Right renal pelvis (tissue), 4 donors: ENCODE measurements at places on chromosomes 1 and 21.
A peak's percentile ranks its signal among the peaks of the same experiment; 100 is the strongest.

GRCh38 chr21:45420061-45421041, 15.4 kb downstream of the COL18A1 start:
- DNase-seq = peak; percentile 67

DNA sequence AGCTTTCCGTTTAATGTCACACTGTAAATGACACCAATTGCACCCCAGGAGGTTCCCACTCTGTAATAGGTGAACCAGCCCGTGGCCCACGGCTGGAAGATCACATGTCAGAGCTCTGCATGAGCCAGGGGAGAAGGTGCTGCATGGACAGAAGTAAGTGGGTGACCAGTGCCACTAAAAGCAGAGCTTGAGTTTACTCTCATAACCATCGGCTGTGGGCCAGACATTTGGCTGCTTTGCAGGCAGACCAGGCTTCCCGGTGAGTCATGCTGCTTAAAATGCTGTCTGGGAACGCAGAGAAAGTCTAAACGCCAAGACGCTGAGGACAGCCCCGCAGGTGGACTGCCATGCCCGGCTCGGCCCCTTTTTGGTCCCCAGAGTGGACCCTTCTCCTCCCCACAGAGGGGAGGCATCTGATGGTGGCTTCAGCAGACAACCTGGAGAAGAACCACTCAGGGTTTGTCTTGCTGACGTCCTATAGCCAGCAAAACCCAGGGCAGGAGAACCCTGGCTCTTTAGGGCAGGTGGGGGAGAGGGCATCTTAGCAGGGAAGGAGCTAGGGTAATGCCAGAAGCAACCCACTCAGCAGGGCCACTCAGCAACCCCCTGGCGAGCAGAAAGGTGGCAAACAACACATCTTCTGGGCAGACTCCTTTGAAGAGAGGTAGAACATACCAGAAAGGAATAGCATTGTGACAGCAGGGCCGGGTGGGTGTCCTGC, 7.3 kb downstream of the KIAA2013 start:
- no peak for DNase-seq

- no peak for DNase-seq
Measured at GRCh38 chr1:7140251-7140650, 355.0 kb downstream of the CAMTA1 start.

DNA sequence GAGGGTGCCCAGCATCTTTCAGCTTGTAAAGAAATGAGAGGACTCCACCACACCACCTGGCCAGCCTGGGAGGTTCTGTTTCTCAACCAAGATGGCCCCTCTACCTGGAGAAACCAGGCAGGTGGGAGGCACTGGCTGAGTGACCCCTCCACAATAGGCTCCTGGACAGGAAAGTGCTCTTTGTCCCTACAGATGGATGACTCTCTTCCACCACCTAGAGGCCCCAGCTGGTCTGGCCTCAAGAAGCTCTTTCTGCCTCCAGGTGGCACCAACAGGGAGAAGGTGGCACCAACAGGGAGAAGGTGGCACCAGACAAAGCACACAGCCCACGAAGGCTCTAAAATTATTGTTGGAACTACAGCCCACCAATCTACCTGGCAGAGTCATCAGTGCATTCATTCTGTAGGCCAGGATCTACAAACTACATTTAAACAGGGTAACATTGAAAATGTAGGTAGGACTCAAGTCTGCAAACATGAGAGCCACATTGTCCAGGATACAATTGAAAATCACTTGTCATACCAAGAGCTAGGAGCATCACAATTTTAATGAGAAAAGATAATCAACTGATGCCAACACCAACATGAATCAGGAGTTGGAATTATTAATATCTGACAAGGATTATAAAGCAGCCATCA, 14.4 kb downstream of the TMPRSS3 start:
- no peak for DNase-seq

DNA sequence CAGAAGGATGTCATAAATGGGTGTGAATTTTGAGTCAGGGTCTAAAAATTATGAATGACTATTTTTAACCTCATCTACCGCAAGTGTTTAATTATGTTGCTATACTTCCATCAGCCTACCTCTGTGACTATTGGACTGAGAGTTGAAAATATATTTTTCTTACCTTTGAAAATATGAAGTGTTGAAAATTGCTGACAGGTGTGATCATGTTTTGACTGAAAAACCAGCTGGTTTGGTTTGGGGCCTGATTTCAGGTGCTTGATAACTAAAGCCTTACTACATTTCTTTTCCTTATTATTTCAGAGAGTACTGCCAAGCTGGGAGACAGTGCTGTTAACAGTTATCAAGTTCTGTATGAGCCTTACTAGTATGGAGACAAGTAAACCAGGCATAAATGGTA, 107.2 kb upstream of the DUSP10 start:
- no peak for DNase-seq

DNA sequence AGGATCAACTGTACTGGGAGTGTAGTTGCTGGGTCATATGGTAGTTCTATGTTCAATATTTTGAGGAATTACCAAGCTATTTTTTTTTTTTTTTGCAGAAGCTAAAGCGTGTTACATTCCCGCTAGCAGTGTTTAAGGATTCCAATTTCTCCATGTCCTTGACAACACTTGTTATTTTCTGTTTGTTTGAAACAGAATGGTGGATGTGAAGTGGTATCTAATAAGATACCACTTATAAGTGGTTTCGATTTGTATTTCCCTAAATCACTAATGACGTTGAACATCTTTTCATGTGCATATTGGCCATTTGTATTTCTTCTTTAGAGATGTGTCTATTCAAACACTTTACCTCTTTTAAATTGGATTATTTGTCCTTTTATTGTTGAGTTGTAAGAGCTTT, 112.2 kb downstream of the DISP1 start:
- no peak for DNase-seq

GRCh38 chr1:156532374-156532773, 31.8 kb upstream of the MEF2D start:
- no peak for DNase-seq

- no peak for DNase-seq
Measured at GRCh38 chr1:206422525-206422924, 47.8 kb upstream of the IKBKE start.

GRCh38 chr1:77319036-77319705, 37.4 kb downstream of the AK5 start:
- DNase-seq = no peak

GRCh38 chr1:147527941-147528936, 13.1 kb upstream of the BCL9 start:
- DNase-seq = no peak

DNA sequence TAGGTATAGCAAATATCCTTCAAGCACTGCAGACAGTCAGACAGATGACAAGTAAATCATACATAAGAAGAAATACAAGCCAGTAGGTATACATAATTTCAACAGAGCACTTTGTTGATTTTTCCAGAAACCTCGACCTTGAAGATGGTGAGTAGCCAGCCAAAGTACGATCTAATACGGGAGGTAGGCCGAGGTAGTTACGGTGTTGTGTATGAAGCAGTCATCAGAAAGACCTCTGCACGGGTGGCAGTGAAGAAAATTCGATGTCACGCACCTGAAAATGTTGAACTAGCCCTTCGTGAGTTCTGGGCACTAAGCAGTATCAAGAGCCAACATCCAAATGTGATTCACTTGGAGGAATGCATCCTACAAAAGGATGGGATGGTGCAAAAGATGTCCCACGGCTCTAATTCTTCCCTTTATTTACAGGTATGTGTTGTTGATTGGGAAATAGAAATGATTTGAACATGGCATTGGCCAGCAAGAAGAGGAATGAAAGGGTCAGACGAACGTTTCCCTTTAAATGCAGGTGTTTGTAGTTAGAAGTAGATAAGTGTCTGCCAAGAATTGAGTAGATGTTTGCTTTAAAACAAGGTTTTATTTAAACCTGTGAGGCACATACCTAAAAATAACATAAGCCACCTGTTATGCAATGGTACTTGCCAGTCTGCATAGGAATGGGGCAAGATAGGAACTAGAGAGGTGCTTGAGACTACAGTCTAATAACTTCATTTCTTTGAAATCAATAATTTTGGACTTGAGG, 2.7 kb downstream of the PDIK1L start:
- DNase-seq = no peak

GRCh38 chr1:214281021-214281719, at the start of gene SMYD2:
Gene SMYD2, plus strand, starts transcription at chr1:214281159. Its CDS starts 96 bp downstream, at chr1:214281255.
- DNase-seq = peak; percentile 28

GRCh38 chr1:35557118-35557610, at the start of gene KIAA0319L:
Gene KIAA0319L, minus strand, starts transcription at chr1:35557403. Its CDS starts 2,912 bp downstream, at chr1:35554491.
- peak; percentile 81 for DNase-seq

DNA sequence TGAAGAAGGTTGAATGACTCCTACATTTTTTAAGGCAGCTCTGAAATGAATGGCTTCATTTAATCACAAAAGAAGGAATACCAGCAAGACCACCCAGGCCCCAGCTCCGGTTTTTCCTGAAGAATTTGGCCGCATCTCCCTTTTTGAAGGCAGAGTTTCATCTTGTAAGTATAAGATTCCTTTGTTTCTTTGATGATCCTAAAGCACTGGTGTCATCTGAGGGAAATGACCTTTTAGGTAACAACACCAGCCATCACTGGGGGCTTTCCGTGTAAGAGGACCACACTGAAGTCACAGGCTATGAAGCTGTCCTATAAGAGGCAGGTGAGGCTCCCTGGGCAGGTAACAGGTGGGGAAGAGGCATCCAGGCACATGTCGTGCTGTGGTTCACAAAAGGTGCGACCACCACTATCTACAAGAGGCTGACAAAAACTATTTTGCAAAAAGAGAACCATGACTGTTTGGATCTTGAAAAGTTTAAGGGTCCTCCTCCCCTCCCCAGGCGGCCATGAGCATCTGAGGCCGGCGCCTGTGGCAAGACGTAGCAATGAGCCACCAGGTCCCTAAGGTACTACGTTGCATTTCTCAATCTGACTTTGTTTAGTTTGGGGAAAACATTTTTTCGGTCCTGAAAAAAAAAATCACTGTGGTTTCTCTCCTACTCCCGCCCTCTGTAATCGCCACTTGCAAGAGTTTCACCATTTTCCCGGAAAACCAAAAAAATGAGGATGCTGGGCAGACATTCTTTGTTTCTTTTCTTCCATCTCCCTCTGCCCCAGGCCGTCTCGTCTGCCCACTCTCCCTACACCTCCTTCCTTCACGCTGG, 46.3 kb upstream of the IRF2BP2 start:
- no peak for DNase-seq

DNA sequence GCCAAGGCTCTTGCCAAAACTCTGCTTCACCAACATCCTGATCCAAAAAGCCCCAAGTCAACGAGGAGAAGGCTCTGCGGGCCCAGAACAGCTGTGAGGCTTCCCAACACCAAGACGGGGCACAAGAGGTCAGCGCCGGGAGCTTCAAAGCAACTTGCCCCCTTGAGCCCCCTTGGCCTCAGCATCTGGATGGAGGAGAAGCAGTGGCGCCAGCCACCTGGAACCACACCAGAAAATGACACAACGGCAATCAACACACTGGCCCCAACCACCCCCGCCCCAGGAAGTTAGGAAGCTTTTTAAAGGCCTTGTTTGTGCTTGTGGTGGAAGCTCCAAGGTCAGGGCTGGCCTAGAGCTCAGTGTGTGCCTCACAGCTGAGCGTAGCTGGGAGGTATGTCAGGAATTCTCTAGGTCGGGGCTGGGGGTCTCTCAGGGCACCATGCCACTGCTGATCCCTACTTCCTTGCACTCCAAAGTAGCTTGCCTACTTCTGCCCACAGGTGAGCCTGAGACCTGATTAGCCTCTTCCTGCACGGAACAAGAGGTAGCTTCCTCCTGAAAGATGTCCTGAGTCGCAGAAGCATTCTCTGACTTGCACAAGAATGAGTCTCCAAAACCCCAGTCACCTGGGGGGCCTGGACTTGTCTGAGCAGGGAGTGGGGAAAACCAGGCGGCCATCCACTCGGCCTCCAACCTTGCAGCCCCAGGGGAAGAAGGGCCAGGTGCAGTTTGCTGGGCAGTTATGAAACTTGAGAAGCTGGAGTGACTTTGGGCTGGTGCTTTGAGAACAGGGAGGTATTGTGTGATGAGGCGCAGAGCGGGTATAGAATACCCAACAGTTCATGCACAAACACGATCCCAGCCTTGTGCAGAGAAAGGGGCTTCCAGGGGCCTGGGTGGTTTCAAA, 9.7 kb upstream of the SRP9 start:
- no peak for DNase-seq

GRCh38 chr1:168617974-168618750, 41.8 kb downstream of the XCL1 start:
- DNase-seq = no peak

- DNase-seq = no peak
Measured at GRCh38 chr1:164265232-164265631, 293.8 kb upstream of the PBX1 start.

- DNase-seq = no peak
Measured at GRCh38 chr1:198918920-198919319, 280.1 kb downstream of the PTPRC start.

DNA sequence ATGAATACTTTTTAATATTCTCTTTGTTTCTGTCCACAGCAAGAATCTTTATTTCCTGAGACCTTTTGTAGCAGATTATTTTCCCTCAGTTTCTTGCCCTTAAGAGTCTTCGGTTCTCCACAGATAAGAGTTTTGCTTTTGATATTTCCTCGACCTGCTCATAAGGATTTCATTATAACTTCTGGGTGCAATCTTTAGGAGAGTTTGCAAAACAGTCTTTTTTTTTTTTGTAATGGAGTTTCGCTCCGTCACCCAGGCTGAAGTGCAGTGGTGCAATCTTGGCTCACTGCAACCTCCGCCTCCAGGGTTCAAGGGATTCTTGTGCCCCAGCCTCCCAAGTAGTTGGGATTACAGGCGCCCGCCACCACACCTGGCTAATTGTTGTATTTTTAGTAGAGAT, 10.1 kb upstream of the UBE4B start:
- DNase-seq = no peak

DNA sequence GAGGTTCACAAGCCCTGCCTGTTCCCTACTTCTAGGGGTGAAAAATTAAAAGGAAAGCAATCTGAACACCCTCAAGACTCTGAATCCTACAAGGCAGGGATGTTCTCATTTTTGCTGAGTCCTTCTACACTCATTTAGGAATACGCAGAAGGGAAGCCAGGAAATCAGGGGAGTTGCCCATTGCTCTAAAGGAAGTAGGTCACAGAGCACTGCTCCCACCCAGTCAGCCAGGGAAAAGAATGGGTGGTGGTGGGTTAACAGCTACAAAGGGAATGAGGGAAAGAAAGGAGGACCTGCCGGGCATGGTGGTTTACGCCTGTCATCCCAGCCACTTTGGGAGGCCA, 2.4 kb upstream of the CTTNBP2NL start:
- no peak for DNase-seq

GRCh38 chr1:49364676-49365075, 588.0 kb upstream of the BEND5 start:
- DNase-seq = no peak

- DNase-seq = no peak
Measured at GRCh38 chr1:212062832-212063438, 27.4 kb downstream of the DTL start.
